ENCODE measurements at places on chromosomes 12 and 14.

GRCh38 chr12:26940516-26941214 is 2.4 kb downstream of the FGFR1OP2 start:
- DNase-seq: no peak

- peak; percentile 20 for DNase-seq
Measured at GRCh38 chr12:94676031-94676641, 25.8 kb upstream of the TMCC3 start.

DNA sequence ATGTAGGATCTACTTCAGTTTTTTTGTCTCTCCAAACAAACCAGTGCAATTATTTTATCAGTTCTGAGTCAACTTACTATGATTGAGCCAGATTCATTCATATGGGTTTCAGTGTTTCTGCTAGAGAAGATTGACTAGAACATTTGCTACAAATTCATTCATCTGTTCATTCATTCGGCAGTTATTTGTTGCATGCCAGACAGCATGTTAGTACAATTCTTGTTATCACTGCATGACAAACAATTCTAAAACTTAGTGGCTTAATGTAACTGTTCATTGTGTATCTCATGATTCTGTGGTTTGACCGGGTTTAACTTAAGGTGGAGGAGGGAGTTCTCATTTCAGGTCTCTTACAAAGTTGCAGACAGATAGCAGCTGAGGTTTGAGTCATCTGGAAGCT is 52.3 kb downstream of the POLR3B start:
- DNase-seq: no peak

DNA sequence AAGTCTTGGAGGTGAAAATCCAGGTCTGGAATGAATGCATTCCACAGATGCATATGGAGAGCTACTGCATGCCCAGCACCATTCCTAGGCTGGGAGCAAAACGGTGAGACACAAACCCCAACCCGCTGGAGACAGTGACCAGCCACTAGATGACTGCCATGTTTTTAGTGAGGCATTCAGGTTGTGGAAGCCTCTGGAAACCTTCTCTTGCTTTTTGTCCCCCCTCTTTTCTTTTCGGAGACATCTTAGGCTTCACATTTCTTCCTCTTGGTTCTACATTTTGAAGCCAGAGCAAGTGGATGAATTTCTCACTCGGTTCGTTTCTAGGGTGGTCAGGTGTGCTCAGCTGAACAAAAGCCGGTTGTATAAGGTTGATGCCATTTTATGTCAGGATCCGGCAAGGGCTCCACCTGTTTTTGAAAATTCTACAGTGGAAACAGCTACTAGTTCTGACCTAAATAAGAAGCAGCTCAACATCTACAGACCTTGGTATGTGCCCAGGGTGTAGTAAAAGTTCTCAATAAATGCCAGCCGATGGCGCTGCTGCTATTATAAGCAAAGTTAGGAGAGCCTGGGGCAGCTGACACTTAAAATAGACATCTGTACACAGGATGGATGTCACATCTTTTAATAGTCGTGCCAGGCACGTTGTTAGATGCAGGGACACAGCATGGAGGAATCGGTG is 1.8 kb upstream of the ZNF839 start:
- no peak for DNase-seq

DNA sequence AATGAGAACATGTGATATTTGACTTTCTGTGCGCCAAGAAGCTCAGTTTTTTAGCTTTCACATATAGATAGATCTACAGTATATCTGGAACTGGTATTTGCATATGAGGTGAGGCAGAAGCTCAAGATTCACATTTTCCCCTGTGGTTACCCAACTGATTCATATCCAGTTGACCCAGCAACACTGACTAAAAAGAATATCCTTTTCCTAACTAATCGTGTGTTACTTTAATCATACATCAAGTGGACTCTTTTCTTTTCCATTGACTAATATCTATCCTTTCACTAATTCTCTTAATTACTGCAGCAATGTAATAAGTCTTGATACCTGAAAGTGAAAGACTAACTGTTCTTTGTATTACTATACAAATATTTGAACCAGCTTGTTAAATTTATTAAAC is 236.1 kb downstream of the AEBP2 start:
- no peak for DNase-seq

DNA sequence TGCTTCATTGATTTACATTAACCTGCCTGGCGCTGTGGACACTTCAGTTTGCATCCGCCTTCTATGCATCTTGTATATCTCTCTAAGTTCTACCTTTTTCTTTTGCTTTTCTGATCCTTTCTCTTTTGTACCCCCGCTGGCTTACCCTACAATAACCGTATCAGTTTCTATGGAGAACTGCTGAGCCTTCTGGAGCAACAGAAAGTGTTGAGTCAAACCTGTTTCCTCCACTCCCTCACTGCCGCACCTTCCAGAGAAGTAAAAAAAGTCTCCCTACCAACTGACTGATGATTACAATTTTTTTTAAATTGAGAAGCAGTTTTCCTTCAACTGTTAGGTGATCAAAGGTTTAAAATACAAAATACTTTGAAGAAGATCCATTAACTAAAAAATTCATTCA is 17.4 kb downstream of the EXD2 start:
- no peak for DNase-seq

GRCh38 chr12:109430244-109430643 is 46.9 kb downstream of the KCTD10 start:
- no peak for DNase-seq

- DNase-seq: no peak
Measured at GRCh38 chr14:55562135-55562534, 17.9 kb upstream of the KTN1 start.

GRCh38 chr12:56521209-56521589 is 421 bp upstream of the RBMS2 start:
- DNase-seq: no peak

- DNase-seq: no peak
Measured at GRCh38 chr12:105257321-105257728, 21.4 kb upstream of the APPL2 start.

GRCh38 chr12:11769723-11770514 is 120.4 kb downstream of the ETV6 start:
- DNase-seq: no peak

DNA sequence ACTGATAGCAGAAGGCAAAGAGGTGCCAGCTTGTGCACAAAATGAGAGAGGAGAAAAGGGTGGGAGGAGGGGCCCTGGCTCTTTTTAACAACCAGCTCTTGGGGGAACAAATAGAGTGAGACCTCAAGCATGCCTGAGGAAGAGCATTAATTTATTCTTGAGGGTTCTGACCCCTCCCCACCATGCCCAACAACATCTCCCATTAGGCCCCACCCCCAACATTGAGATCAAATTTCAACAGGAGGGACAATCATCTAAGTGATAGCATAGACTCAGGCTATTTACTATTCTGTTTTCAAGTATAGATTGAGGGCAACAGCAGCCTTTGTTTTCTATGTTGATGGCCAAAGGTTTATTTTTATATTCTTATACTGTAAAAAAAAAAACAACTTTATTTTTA is 59.7 kb downstream of the FUT8 start:
- no peak for DNase-seq

GRCh38 chr12:127074161-127074560 is 1192.8 kb upstream of the TMEM132C start:
- DNase-seq: no peak

GRCh38 chr12:79938843-79939242 is 3.9 kb upstream of the PPP1R12A start:
- DNase-seq: no peak

- no peak for DNase-seq
Measured at GRCh38 chr12:31118347-31119191, 44.9 kb downstream of the DDX11 start.

- no peak for DNase-seq
Measured at GRCh38 chr12:94203796-94204195, 55.4 kb downstream of the PLXNC1 start.

DNA sequence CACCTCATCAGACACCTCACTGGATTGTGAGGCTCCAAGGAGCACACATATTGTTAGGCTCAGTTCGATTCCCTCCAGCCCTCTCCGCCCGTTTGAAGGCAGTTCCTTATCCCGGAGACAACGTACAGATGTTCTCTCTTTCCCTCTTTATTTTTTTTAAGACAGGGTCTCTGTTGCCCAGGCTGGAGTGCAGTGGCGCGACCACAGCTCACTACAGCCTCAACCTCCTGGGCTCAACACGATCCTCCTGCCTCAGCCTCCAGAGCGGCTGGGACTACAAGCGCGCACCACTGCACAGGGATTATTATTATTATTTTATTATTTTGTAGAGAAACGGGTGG is 718 bp upstream of the TROAP start:
- DNase-seq: no peak

DNA sequence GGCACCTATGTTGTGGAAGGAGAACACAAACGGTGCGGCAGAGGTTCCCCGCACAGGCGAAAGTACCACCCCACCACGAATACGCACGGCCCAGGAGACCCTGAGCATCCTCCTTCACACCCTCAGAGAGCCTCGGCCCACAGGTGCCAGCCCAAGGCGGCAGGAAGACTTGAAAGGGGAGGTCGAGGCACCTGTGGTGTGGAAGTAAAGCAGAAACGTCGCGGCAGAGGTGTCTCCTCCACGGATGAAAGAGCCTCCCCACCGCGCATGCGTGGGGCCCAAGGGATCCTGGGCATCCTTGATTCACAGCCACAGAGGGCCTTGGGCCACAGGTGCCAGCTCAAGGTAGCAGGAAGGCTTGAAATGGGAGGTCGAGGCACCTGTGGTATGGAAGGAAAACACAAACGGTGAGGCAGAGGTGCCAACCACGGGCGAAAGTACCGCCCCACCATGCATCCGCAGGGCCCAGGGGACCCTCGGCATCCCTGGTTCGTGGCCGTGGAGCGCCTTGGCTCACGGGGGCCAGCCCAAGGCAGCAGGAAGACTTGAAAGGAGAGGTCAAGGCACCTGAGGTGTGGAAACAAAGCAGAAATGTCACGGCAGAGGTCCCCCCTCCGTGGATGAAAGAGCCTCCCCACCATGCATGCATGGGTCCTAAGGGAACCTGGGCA is 380.1 kb downstream of the ALG10 start:
- DNase-seq: no peak

DNA sequence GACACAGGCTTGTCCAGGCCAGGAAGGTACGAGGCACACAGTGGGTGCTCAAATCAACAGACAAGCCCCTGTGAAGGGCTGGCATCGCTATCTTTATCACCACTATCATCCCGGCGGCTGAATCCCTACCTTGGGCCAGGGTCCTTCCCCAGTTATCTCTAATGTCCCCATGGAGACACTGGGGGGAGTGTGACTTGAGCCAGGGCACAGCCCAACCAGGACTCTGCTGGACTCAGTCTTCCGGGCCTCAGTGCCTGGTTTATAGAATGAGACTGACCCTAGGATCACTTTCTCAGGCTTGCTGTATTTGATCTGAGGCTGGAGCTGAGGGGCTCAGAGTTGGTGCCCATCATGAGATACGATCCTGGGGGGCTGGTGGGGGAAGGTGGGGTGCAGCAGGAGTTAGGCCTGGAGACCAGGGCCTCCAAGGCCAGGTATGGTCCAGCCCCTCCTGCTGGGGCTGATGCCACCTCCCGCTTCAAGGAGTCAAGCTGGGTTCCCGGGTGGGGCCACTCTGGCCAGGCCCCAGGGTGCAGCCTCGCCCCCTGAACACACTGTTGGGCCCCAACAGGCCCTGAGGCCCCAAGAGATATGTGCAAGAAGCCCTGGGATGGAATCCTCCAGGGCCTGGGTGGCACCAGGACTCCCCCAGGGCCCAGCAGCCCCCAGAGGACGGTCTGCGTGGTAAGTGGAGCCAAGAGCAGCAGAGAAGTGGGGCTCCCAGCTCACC is 11.8 kb downstream of the BEGAIN start:
- DNase-seq: no peak

- no peak for DNase-seq
Measured at GRCh38 chr12:47889040-47889439, 15.8 kb downstream of the VDR start.

GRCh38 chr12:82412246-82412645 is 53.9 kb downstream of the METTL25 start:
- DNase-seq: no peak

DNA sequence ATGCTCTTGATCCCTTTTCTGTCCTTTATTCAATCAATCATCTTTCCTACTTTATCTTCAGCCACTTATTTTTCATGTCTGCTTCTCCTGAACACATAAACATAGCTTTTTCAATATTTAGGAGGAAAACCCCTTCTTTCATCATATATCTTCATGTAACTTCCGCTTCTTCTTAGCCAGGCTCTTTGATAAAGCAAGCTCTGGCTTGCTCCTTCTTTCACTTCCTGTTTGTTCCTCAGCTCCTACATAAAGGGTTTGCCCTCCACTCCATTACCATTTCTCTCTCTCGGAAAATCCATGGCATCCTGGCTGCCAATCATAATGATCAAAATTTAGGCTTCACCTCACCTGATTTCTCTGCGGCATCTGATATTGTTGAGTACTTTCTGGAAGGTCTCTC is 33.7 kb upstream of the HELB start:
- DNase-seq: no peak

- DNase-seq: no peak
Measured at GRCh38 chr14:72336311-72336980, 404.2 kb downstream of the RGS6 start.

DNA sequence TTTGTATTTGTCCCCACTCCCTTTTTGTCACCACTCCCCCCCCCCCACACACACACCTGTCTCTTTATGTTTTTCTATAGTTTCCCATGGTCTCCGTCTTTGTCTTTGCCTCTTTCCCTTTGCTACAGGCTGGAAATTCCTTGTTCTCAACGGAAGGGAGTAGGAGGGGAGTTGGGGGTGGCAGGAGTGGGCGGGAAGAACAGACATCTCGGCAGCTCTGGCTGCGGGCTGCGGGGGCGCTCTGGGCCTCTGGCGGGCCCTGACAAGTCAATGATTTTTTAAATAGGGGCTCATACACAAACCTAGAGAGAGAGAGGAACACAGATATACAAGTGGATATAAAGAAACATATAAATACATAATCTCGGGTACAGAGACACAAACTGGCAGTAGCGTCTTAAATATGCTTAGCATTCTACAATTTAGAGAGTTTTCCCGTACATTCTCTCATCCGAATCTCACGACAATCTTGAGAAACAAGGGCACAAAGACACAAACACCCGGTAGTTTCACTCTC is 2.4 kb upstream of the NAB2 start:
- DNase-seq: peak; percentile 37

DNA sequence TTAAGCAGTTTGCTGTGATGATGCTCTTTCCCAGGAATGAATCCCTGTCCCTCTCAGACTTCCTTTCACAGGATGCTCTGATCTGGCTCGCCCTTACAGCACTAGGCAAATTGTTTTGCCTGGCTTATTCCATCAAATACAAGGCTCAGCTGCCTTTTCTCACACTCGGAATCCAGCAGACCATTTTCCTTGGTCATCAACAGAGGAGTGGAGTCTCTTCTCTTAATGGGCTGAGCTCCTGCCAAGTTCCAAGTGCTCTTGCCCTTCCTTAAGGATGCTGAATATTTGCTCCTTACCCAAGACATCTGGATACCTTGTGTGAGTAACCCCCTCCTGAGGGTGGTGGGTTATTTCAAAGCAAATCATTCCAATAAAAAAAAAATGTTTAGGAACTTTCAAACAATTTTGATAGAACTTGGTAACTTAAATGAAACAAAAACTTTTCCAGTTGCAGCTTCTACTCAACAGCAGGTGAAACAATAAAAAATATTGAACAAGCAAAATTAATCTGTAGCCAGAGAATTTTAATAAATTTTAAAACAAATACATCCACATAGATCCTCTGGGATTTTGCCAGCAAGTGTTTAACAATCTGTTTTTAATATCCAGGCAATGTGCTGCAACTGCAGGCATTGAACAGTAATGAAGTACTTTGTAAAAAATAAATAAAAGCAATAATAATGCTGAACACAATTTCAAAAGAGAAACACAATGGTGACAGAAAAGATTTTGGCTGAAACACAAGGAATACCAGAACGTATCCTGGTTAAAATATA is 264.0 kb upstream of the FAR2 start:
- no peak for DNase-seq

- no peak for DNase-seq
Measured at GRCh38 chr12:38883629-38884134, 21.7 kb downstream of the CPNE8 start.
